ENCODE measurements at places on chromosomes 12 and 14.
A peak's percentile ranks its signal among the peaks of the same experiment; 100 is the strongest.

- DNase-seq, result no peak
These were observed 2.2 kb downstream of the ASIC1 start for GRCh38 chr12:50059440-50060119.

- DNase-seq, result no peak
These were observed 133.4 kb downstream of the RFLNA start for GRCh38 chr12:124428136-124428791.

GRCh38 chr14:71451501-71451900 is 480.7 kb upstream of the RGS6 start:
- no peak for DNase-seq

- peak; percentile 30 for DNase-seq
These were observed 22.2 kb downstream of the ZNF664 start for GRCh38 chr12:123995023-123995748.

- DNase-seq, result no peak
These were observed 60.0 kb downstream of the NT5DC3 start for GRCh38 chr12:103780992-103781391.

- peak; percentile 63 for DNase-seq
These were observed 8.4 kb upstream of the CALM1 start for GRCh38 chr14:90388437-90388836.

DNA sequence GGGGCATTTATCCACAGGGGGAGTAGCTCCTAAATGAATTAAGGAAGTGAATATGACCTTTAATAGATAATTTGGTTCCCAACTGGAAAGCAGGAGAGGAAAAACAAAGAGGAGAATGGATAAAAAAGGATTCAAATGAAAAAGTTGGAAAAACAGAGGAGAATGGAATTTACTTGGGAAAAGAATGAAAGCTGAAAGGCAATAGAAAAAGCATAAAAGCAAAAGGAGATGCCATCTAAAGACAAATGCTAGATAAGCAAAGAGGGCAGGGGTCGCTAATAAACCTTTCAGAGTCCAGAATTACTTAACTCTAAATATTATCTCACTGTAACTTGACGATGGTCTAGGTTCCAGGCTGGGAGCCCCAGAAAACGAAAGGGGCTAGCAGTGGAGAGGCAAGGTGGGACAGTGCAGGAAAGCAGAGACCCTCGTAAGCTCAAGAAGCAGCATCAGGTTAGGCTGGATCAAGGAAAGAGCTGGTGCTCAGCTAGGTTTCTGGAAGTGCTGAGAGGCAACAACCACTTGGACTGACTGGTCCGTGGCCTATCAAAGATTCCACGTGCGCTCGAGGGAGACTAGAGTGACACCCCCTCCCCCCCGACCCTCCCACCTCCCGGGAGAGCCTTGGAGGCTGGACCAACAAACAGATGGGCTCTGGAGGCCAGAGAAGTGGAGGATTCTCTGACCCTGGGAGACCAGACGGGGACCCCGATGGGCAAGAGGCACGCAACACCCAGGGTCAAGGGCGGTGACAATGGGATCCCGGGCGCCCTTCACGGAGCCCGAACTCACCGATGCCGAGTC is 1.2 kb downstream of the SLC2A13 start:
- no peak for DNase-seq

- no peak for DNase-seq
These were observed 19.5 kb downstream of the PTGDR start for GRCh38 chr14:52286661-52287649.

- DNase-seq, result no peak
These were observed 78.3 kb downstream of the WDR20 start for GRCh38 chr14:102217987-102218421.

- DNase-seq, result no peak
These were observed 1356.9 kb downstream of the TMEM121 start for GRCh38 chr14:106883218-106883692.

Measured in HFF-Myc (cell line).